ENCODE measurements at places on chromosomes 2 and 18. TPM values are rescaled to one million over a fixed set of nuclear protein-coding genes. Genes with fewer than 3 reads are reported as not detected.

ASTL gene
- 0.57 TPM for total RNA-seq

DSG1 gene
- total RNA-seq, result not detected

CRYGB gene
- not detected for total RNA-seq

NEUROD1 gene
- total RNA-seq, result not detected

SSB gene
- total RNA-seq, result 91.6 TPM

SCYGR4 gene
- not detected for total RNA-seq

DNA sequence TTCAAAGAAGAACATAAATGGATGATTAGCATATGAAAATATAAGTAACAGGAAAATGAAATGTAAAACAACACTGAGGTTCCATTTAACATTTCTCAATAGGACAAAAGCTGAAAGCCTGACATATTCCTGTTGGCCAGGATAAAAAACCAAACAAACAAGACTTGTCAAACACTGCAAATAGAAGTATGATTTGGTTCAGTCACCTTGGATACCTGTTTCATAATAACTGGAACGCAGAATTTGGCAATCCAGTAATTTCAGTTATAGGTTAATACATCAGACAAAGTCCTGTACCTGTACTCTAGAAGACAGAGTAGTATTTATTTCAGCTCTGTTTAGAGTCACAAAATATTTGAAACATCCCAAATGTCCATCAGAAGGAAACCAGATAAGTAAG lies 16.5 kb upstream of the EVA1A start:
- H3K36me3 ChIP-seq, result no peaks in the 10 kb centered on the region
- no peaks in the 10 kb centered on the region for H3K4me1 ChIP-seq
- no peaks in the 10 kb centered on the region for H3K27me3 ChIP-seq
- DNase-seq, result no peak
- H3K27ac ChIP-seq, result no peak overlapping the region

- H3K4me3 ChIP-seq, result no peak overlapping the region
- H3K27me3 ChIP-seq, result no peaks in the 10 kb centered on the region
- no peaks in the 10 kb centered on the region for H3K36me3 ChIP-seq
- DNase-seq, result no peak
- H3K27ac ChIP-seq, result no peak overlapping the region
Measured at GRCh38 chr2:39128919-39129391, 8.1 kb upstream of the SOS1 start.

GRCh38 chr2:135637456-135638087 lies 104.1 kb upstream of the UBXN4 start:
- no peak for DNase-seq
- no peaks in the 10 kb centered on the region for H3K4me1 ChIP-seq
- H3K4me3 ChIP-seq, result no peak overlapping the region

DNA sequence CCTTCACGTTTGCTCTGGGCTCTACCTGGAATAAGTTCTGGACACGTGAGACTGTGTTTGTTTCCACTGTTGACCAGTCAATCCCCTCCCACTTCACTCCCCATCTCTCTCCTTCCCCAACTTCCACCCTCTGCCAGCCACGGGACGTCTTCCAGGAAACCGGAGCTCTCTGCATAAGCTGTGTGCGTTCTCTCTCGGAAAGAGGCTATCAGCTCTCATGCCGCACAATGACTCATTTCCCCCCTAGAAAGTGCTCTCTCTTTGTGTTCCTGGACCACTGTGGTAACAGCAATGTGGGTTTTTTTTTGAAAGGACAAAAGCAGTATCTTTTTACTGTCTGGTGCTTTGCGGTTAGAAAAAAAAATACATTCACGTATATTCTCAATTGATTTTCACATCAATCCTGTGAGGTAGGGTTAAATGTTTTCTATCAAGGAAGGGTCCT lies 10.2 kb downstream of the PROKR1 start:
- H3K4me3 ChIP-seq, result no peak overlapping the region
- no peak for DNase-seq
- H3K27me3 ChIP-seq, result no peaks in the 10 kb centered on the region
- H3K36me3 ChIP-seq, result no peaks in the 10 kb centered on the region

DNA sequence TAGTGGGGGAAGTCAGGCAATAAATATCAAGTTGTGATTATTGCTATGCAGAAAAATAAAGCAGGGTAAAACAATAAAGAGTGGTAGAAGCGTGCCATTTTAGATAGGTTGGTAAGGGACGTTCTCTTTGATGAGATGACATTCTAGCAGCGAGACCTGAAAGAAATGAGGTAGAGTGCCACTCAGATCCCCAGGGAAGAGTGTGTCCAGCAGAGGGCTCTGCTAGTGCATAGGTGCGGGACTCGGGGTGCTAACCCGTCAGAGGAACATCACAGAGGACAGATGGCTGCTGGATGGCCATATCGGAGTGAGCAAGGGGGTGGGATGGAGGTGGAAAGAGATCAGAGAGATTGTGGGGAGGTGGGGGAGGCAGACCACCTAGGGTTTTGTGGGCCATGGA lies 16.3 kb upstream of the GTF2A1L start:
- no peak overlapping the region for H3K27ac ChIP-seq
- no peak overlapping the region for H3K4me3 ChIP-seq
- DNase-seq, result no peak
- no peaks in the 10 kb centered on the region for H3K27me3 ChIP-seq
- H3K4me1 ChIP-seq, result no peaks in the 10 kb centered on the region
